ENCODE measurements at places on chromosomes 12 and 14. TPM values are rescaled to one million over a fixed set of nuclear protein-coding genes. Genes with fewer than 3 reads are reported as not detected.

PRR13 gene
- total RNA-seq, result 64.2 TPM

TOMM20L gene
- total RNA-seq, result not detected

BLOC1S1 gene
- 46.0 TPM for total RNA-seq

RERG gene
- not detected for total RNA-seq

RFX4 gene
- total RNA-seq, result not detected

NRXN3 gene
- 1.8 TPM for total RNA-seq

TWF1 gene
- total RNA-seq, result 180 TPM

NRIP2 gene
- total RNA-seq, result 0.59 TPM

ASIC1 gene
- total RNA-seq, result 0.72 TPM

CIROP gene
- total RNA-seq, result not detected

ALDH2 gene
- 17.1 TPM for total RNA-seq

ADAM21 gene
- not detected for total RNA-seq

NANOG gene
- total RNA-seq, result under 0.01 TPM

PRKD1 gene
- total RNA-seq, result 21.8 TPM

ZDHHC22 gene
- total RNA-seq, result not detected

TAS2R19 gene
- total RNA-seq, result 7.6 TPM

LGR5 gene
- total RNA-seq, result not detected

TRMT5 gene
- total RNA-seq, result 13.8 TPM

PRIMA1 gene
- not detected for total RNA-seq

ISCA2 gene
- total RNA-seq, result 8.7 TPM

KCNK10 gene
- total RNA-seq, result under 0.01 TPM

PTPN21 gene
- total RNA-seq, result 18.0 TPM

CCDC175 gene
- not detected for total RNA-seq

HOXC5 gene
- 1.8 TPM for total RNA-seq

ASCL1 gene
- not detected for total RNA-seq

DHRS2 gene
- total RNA-seq, result 0.29 TPM

DLK1 gene
- total RNA-seq, result not detected

TAS2R14 gene
- 7.2 TPM for total RNA-seq

KRT3 gene
- not detected for total RNA-seq

SERPINA9 gene
- under 0.01 TPM for total RNA-seq

HOXC12 gene
- under 0.01 TPM for total RNA-seq

TSHR gene
- total RNA-seq, result not detected

ADAMTS20 gene
- total RNA-seq, result not detected

KLRC4 gene
- not detected for total RNA-seq

TRPV4 gene
- total RNA-seq, result 3.2 TPM

AQP6 gene
- not detected for total RNA-seq

P2RX2 gene
- total RNA-seq, result not detected

GALNT9 gene
- 1.2 TPM for total RNA-seq

OR4E2 gene
- total RNA-seq, result not detected

TUNAR gene
- not detected for total RNA-seq

SCNN1A gene
- total RNA-seq, result 0.36 TPM

EID3 gene
- total RNA-seq, result 14.4 TPM
